ENCODE measurements at places on chromosomes 12 and 14.

DNA sequence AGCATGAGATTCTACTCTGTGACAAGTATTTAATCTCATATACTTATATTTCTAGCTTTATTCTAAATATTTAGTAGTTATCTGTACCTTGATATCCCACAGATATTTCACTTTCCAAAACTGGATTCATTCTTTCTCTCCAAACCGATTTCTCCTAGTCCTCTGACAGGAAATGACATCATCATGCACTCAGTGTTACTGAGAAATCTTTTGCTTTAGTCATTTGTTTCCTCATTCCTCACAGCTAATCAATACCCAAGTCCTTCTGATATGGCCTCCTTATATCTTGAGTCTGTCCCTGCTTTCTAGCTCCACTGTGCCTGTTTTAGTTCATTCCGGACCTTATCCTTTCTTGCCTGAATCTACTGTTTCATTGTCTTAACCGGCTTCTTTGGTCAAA lies 39.4 kb upstream of the E2F7 start:
- no peak for DNase-seq

- no peak for DNase-seq
These were observed 21.7 kb downstream of the MGST1 start for GRCh38 chr12:16369156-16369555.

- no peak for DNase-seq
These were observed 200.0 kb downstream of the FOXG1 start for GRCh38 chr14:28966416-28967233.

GRCh38 chr14:57578801-57579200 lies 85.1 kb upstream of the CCDC198 start:
- DNase-seq, result no peak

DNA sequence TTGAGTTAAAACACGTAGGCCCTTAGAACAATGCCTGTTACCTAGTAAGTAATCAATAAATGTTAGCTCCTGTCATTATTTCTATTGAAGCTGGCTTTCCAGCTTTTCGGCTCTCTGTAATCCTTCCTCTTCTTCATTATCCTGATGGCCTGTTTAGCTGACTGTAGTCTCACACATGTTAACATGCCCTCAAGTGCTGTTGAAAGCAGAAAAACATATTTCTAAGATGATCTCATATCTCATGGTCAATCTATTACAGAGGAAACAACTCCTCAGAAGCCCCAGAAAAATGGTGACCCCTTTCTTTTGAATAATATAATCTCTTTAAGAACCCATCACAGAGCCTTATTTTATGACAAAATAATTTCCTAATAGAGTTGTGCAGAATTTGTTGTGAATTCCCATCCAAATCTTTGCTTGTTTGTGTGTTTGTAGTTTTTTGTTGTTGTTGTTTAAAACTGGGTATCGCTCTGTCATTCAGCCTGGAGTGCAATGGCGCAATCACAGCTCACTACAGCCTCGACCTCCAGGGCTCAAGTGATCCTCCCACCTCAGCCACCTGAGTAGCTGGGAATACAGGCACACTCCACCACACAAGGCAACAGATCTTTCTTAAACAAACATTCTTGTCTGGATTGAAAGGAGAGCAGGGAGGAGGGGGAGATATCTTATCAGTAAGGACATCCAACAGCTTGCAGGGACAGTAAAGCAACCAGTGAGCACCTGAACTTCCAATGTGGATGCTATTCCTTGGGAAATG lies 242.5 kb upstream of the CAND1 start:
- no peak for DNase-seq

DNA sequence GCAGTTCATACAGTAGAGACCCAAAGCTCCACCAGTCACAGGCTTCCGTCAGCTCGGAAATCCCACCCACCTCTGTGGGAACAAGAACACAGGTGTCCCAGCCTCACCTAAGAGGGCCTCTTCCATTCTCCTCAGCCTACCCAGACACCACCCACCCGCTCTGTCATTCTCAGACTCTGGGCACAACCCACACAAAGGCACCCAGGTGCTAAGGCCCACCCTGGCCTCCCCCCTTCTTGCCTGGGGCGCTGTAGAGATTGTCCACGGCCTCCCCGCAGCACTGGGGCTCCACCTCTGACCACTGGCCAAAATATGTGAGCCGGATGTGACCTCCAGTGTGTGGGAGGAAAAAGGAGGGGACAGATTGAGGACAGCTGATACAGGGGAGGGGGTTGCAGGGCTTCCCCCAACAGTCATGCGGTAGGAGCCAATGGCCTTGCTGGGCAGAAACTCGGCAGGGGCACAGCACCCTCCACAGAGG lies 14.2 kb downstream of the RPS6KL1 start:
- no peak for DNase-seq

GRCh38 chr12:58502841-58503240 lies 417.5 kb downstream of the LRIG3 start:
- no peak for DNase-seq

DNA sequence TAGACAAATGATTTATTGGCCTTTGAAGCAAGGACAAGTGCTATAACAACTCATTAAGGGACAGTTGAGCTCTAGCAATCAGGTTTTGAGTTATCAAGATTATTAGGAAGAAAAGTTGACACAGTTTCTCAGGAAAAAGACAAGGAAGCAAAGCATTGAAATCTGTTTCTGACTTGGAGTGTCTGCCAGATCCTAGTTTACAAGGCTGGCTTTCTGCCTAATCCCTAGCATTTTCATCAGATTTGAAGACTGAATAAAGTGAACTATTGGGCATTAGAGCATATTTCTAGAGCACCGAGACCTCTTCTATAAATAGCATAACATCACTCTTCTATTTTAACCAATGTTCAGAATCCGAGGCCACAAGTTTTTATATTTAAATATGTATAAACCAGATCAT lies 7.0 kb downstream of the SYT1 start:
- no peak for DNase-seq

GRCh38 chr14:56794088-56794556 lies 16.2 kb downstream of the OTX2 start:
- DNase-seq, result no peak
